ENCODE measurements at places on chromosomes 5 and 9. TPM values are rescaled to one million over a fixed set of nuclear protein-coding genes. Genes with fewer than 3 reads are reported as not detected.
A peak's percentile ranks its signal among the peaks of the same experiment; 100 is the strongest.

The ALG2 gene
- total RNA-seq = 42.6 TPM

The MOCS2 gene
- 15.3 TPM for total RNA-seq

DNA sequence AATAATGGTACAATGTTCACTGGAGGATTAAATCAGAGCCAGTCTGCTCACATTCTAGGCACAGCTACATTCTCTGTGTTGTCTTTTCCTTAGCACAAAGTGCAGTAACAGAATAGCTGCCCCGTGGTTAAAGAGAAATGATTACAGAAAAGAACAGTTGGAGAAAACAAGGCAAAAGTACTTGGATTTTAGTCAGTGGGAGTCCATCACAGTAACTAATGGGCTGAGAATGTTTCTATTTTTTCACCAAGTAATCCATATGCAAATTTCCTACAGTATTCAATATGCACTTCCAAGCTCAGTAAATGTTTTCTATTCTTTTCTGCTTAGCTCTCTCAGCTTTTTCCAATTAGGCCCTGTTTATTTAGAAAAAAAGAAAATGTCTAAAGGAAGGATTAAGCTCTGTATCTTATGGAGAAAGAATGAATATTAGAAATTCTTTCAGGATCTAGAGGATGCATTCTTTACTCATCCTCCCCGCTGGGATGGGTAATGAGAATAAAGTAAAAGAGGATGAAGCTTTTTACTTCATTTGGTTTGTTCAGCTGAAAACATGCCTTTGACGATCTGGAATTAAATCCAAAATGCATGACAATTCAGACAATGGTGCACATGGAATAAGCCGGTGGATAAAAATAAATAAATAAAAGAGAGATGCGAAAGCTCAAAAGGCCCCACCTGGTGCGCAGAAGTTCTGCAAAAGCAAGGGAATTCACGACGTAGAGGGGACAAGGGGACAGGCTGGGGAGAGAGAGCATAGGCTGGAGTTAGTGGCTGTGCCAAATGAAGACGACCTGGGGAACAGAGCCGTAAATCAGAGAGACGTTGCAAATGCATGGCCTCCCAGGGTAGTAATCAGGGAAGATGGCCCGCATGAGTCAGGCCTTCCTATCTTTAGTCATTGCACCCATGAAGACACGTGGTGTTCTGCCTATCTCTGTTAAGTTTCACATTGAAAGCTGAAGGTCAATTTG, 345.2 kb downstream of the GLIS3 start:
- H3K4me1 ChIP-seq = no peaks in the 10 kb centered on the region
- no peak overlapping the region for H3K27ac ChIP-seq
- no peaks in the 10 kb centered on the region for H3K36me3 ChIP-seq
- DNase-seq = no peak
- H3K27me3 ChIP-seq = no peaks in the 10 kb centered on the region

DNA sequence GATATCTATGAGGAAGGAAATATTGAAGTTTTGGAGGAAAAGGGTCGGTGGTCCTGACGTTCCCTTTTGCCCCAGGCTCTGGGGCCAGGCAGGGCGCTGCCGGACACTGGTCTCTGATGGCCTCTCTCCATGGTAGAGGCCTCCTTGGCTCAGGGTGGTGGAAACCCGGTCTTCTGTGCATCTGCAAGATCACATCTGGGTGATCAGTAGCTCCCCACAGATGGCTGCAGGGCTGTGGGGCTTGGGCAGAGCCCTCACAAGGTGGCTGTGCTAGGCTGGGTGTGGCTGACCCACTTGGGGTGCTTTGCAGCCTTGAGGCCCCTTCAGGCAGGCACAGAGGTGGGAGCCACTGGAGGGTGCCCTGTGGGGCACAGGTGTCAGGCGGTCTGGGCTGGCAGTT, 53.9 kb upstream of the RNU6ATAC start:
- no peak overlapping the region for H3K27ac ChIP-seq
- H3K4me1 ChIP-seq = peaks cover 13% of the 10 kb centered on the region
- H3K27me3 ChIP-seq = no peaks in the 10 kb centered on the region

GRCh38 chr5:98989727-98990126, 60.9 kb upstream of the CHD1 start:
- DNase-seq = peak; percentile 33
- no peaks in the 10 kb centered on the region for H3K36me3 ChIP-seq
- no peak overlapping the region for H3K4me3 ChIP-seq
- H3K27ac ChIP-seq = no peak overlapping the region
- peaks cover 8% of the 10 kb centered on the region for H3K4me1 ChIP-seq

DNA sequence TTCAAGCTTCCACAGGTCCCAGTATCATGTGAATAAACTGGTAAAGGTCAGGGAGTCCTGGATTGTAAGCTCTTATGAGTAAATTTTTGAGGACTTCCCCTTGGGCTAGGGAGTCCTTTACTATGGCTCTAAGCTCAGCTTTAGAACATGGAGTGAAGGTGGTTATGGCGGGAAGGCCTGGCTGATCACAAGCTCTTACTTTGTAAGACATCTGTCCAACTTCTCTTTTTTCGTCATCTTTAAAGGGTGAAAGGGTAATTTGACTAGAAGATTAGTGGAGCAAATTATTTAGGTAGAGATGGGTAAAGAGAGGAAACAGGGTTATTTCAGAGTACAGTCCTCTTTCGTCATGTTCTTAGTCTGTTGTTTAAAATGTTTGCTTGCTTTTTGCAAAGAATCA, 155.4 kb downstream of the AOPEP start:
- no peaks in the 10 kb centered on the region for H3K27me3 ChIP-seq
- H3K27ac ChIP-seq = peak overlapping the region; percentile 25
- H3K4me1 ChIP-seq = peaks cover 16% of the 10 kb centered on the region
- H3K36me3 ChIP-seq = no peaks in the 10 kb centered on the region
- peak; percentile 70 for DNase-seq
- no peak overlapping the region for H3K4me3 ChIP-seq

- no peaks in the 10 kb centered on the region for H3K36me3 ChIP-seq
- H3K27me3 ChIP-seq = no peaks in the 10 kb centered on the region
- H3K27ac ChIP-seq = no peak overlapping the region
- no peak overlapping the region for H3K4me3 ChIP-seq
- no peak for DNase-seq
Observed at GRCh38 chr9:83422527-83422926, 115.7 kb downstream of the FRMD3 start.

DNA sequence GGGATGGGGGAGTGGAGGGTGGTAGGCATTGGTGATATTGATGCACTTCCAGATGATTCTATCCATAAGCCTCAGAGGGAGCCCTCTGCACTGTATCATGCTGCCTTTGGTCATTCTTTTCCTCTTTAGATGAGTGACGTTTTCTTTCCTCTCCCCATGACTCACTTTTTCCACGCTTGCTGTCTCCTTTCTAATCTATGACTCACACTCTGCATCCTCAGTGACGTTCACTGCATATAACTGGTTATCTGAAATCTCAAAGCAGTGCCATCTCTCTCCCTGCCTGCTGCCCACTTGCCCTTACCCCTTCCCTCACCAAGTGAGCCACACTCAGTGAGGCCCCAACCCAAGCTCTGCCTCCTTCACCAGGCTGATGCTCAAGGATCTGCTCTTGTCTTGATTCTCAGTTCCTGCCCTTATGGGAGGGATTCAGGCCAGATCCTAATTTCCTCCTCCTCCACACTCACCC, 31.6 kb downstream of the PTGS1 start:
- no peaks in the 10 kb centered on the region for H3K4me1 ChIP-seq
- no peak overlapping the region for H3K4me3 ChIP-seq
- H3K27ac ChIP-seq = no peak overlapping the region
- no peaks in the 10 kb centered on the region for H3K27me3 ChIP-seq

- H3K36me3 ChIP-seq = peaks cover 92% of the 10 kb centered on the region
- H3K4me1 ChIP-seq = no peaks in the 10 kb centered on the region
- DNase-seq = no peak
- no peaks in the 10 kb centered on the region for H3K27me3 ChIP-seq
- H3K27ac ChIP-seq = no peak overlapping the region
Observed at GRCh38 chr5:170056561-170057267, 49.0 kb upstream of the FOXI1 start.

DNA sequence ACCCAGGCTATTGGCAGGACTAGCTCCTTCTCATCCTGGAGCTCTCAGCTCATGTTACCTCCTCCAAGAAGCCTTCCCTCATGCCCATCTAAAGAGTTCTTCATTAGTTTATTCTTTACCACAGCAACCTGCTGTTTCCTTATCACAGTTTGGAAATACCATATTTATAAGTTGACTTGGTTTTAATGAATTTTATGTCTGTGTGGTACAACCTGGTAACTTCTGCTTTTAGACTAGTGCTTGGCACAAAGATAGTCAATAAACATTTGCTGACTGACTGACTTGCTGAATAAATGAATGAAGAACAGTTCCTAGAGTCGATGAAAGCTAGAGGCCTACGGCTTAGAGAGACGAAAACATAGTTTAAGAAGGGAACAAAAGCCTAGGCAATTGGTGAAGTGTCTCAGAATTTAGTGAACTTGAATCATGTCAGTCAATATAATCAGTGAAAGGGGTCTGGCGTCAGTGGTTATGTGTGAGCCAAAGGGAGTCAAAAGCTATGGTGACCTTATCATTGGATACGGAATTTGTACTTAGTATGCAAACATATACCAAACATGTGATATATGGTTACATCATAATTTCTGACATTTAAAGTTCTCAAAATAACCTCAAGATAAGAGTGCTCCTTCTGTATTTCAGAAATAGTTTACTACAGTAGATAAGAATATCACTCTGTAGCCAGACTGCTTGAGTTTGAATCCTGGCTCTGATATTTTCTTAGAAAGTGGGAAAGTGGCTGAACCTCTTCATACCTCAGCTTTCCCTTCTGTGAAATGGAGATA, 239.5 kb downstream of the MCTP1 start:
- H3K4me1 ChIP-seq = no peaks in the 10 kb centered on the region
- no peak overlapping the region for H3K4me3 ChIP-seq
- no peaks in the 10 kb centered on the region for H3K27me3 ChIP-seq
- DNase-seq = no peak

GRCh38 chr5:137375741-137376526, 123.2 kb downstream of the SPOCK1 start:
- H3K4me3 ChIP-seq = no peak overlapping the region
- DNase-seq = no peak
- H3K4me1 ChIP-seq = no peaks in the 10 kb centered on the region
- no peaks in the 10 kb centered on the region for H3K27me3 ChIP-seq
- H3K27ac ChIP-seq = no peak overlapping the region

All from B cell (primary cell).